Ecto neural progenitor cell (in vitro differentiated cells): ENCODE measurements at places on chromosomes 3 and 15.

DNA sequence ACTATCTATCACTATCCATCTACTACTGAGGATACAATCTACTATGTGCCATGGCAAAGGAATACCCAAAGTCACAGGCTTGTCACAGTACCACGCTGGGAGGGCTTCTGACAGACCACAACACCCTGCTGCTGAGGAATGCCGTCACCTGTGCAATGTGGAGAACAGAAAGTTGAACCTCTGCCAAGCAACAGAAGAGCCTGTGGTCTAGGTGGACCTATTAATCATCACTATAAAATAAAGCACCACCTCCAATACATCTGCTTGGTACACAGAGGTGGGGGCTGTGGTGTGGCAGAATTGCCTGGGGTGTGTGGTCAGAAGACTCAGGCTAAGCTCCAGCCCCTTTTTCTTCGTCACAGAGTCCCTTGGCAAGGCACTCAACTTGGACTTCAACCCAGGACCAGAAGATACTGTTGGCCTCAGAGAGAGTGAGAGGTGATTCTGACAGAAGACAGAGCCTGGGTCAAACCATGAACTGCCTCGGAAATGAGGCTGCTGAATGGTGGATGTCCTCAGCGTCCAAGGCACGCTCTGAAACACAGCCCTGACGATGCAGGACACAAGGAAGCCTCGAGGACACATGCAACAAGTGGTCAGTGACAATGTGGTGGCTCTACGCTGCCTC, 189.4 kb upstream of the CHRNA7 start:
- no peak for DNase-seq

GRCh38 chr3:69009559-69010410, 3.7 kb downstream of the EOGT start:
- no peak for DNase-seq

DNA sequence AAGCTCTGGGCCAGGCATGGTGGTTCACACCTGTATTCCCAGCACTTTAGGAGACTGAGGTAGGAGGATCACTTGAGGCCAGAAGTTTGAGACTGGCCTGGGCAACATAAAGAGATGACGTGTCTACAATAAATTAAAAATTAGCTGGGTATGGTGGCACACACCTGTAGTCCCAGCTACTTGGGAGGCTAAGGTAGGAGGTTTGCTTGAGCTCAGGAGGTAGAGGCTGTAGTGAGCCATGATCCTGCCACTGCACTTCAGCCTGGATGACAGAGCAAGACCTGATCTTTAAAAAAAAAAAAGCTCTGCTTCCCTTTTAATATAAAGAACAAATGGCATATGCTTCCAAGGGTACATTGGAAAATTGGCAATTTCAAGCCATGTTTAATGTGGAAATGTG, 46.7 kb downstream of the FNDC3B start:
- no peak for DNase-seq

- no peak for DNase-seq
These were observed 90.7 kb upstream of the AGTR1 start for GRCh38 chr3:148606979-148607378.

- DNase-seq: no peak
These were observed 234.5 kb upstream of the CDIN1 start for GRCh38 chr15:36344887-36345286.
